Hematopoietic multipotent progenitor cell treated with erythropoietin and hydrocortisone succinate and interleukin-3 and kit ligand, for 17 days (in vitro differentiated cells): ENCODE measurements at places on chromosomes 2 and 18.

GRCh38 chr2:207616185-207616584 lies 9.0 kb downstream of the METTL21A start:
- no peak for DNase-seq

DNA sequence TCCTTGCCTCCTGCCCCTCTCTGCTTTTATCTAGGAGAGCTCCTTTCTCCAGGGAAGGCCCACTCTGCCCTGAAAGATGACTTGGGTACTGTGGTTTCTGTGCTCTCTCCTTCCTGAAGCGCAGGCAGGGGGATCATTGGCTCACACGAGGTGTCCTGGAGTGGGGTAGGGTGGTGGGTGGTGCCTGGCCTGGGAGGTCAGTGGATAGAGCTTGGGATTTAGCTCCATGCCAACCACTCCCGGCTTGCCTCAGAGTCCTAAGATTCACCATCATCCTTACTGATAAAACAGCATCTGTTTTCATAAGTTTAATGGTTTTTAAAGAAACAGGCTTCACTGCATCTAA lies 63.1 kb downstream of the CIB4 start:
- no peak for DNase-seq

DNA sequence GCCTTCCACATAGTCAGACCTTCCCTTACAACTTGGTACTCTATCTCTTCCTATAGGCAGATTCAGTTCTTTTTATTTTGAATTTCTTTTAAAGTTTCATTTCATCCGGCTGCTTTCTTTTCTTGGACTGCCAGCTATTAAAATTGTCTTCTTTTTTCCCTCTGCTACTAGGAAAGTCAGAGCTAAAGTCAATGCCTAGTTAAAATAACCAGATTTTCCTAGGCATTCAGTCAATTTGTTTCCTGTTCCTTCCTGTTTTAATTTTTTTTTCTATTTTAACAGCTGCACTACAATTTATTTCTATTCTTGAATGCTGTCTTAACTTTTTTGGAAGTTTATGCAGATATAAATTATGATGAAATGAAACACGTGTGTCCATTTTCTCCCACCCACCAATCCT lies 84.8 kb downstream of the EVA1A start:
- no peak for DNase-seq

- DNase-seq, result no peak
These were observed 256.7 kb upstream of the LRRTM4 start for GRCh38 chr2:77778917-77779316.

DNA sequence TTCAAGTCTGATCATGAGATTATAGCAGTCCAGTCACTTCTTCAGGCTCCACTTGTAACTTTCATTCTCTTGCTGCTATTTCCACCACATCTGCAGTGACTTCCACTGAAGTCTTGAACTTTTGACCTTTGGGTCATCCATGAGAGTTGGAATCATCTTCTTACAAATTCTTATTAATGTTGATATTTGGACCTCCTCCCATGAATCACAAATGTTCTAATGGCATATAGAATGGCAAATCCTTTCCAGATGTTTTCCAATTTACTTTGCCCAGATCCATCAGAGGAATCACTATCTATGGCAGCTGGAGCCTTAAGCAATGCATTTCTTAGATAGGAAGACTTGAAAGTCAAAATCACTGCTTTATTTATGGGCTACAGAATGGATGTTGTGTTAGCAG lies 159.4 kb downstream of the LTBP1 start:
- no peak for DNase-seq

DNA sequence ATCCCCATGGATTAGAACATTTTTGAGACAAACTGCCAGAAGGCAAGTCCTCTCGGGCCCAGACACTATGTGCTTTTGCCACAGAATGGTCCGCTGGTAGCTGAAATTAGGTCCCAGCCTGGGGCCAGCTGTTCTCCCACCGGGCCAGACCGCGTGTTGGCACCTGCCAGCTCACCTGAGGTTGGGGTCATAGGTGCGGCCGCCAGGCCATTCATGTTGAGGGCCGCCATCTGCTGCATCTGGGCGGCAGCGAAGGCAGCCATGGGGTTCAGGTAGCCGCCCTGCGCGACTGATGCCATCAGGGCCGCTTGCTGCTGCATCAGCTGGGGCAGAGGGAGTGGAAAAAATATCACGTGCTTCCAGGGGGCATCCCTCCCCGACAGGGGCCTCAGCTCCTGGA lies 292.8 kb downstream of the CELF4 start:
- DNase-seq, result no peak

- DNase-seq, result no peak
These were observed 131.3 kb downstream of the CELF4 start for GRCh38 chr18:37434161-37434860.

DNA sequence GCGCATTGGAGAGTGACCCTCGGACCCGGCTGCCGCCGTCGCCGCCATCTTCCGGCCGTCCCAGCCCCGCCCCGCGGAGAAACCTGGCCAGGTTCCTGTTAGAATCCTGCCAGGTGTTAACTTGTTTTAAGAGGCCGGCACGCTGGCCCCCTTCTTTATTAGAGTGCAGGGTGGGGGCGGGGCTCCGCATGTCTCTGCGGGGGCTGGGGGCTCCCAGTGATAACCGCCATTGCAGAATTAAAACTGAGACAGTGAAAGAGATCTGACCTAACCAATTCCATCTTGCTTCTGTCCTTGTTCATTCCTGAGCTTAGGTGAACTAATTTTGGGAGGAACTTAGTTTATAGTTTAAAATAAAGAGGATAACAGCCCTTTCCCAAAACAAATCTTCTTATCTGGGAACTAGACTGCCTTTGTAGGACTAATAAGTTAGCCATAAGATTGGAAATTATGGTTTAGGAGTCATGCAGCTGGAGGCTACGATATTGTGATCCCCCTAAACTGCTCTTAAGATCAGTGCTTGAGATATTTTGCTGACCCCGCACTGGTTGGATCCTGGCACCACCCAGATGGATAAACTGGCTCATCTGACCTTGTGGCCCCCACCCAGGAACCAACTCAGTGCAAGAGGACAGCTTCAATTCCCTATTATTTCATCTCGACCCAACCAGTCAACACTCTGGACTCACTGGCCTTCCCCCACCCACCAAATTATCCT lies 543 bp upstream of the STARD7 start:
- DNase-seq, result no peak

- DNase-seq, result no peak
These were observed 412 bp downstream of the OSBPL1A start for GRCh38 chr18:24397131-24397693.

- DNase-seq, result no peak
These were observed 33.5 kb downstream of the PDE1A start for GRCh38 chr2:182393270-182393760.

DNA sequence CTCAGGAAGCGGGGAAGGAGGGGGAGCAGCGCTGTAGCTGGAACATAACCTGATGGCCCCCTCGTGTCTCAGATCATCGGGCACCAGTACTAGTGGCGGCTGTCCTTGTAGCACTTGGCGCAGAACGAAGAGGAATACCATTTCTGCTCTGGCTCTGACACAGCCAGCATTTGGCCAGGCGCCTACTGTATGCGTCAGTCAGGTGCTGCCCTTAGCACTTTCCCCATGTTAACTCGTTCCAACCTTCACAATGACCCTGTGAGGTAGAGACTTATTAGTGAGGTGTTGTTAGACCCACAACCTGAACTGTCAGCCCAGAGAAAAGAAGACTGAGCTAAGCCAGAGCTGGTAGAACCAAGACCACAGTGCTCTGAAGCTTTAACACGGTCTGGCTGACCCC lies 47.7 kb upstream of the EML6 start:
- no peak for DNase-seq

GRCh38 chr2:45852450-45853150 lies 201.1 kb downstream of the PRKCE start:
- DNase-seq, result no peak

DNA sequence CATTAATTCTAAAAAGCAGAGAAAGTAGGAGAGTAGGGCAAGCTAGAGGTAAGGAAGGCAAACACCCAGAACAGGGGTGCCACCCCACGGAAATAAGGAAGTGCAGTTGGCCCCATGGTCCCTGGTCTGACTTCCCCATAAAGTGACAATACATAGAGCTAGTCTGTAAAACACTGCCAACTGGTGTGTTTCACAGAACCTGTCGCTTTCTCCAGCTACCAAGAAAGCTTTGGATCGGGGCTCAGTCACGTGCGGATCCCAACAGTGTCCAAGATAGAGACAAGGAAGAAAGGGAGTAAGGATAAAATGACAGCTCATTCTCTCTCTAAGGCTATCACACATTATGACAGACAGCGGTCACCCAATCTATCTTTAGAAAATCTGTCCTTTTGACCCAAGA lies 36.4 kb downstream of the TBC1D8 start:
- no peak for DNase-seq

DNA sequence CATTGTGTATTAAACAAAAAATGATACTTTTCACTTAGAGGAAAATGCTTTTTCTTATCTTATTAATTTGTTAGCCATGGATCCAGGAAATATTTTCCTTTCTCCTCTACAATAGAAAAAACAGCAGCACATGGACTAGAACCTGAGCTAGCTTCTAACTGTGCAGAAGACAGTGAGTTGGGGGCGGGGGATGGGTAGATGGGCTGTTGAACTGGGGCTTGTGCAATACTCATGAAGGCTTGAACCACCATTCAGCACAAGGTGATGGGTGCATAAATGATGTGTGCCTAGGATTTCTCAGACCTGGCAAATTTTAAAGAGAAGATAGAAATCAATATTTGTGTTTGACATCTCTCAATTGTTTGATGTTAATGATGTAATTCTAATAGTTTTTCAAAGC lies 42.0 kb downstream of the COL5A2 start:
- no peak for DNase-seq

DNA sequence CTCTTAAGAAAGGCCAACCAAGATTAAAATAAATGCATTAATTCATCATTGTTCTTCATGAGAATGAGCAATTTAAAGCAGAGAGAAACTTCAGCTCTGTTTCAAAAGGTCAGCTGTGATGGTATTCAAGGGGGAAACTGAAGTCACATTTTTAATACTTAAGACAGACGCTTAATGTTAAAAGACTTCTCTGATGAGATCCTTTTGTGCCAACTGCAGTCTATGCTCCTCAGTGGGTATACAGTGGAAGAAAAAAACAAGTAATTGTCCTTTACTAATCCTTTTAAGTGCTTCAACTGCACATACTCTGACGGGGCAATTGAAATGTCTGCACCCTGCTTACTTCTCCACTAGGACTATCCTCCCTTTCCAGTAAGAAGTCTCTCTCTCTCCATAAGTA lies 309.7 kb downstream of the GULP1 start:
- DNase-seq, result no peak
